ENCODE measurements at places on chromosomes 7 and 10. TPM values are rescaled to one million over a fixed set of nuclear protein-coding genes. Genes with fewer than 3 reads are reported as not detected.

Gene BCAP29
- total RNA-seq, result 89.8 TPM

Gene HKDC1
- 0.17 TPM for total RNA-seq

Gene ASB15
- not detected for total RNA-seq

Gene GPR146
- total RNA-seq, result 26.9 TPM

Gene NODAL
- not detected for total RNA-seq

Gene COG5
- 20.9 TPM for total RNA-seq

Gene CALY
- total RNA-seq, result 3.6 TPM

Gene ITGA8
- total RNA-seq, result 26.2 TPM

Gene SEMA3D
- 2.2 TPM for total RNA-seq

GRCh38 chr7:7820409-7820808, 102.0 kb upstream of the RPA3 start:
- H3K36me3 ChIP-seq, result no peaks in the 10 kb centered on the region
- H3K4me3 ChIP-seq, result no peak overlapping the region
- no peak for DNase-seq
- H3K27ac ChIP-seq, result no peak overlapping the region

- no peaks in the 10 kb centered on the region for H3K27me3 ChIP-seq
- no peak overlapping the region for H3K27ac ChIP-seq
- no peak overlapping the region for H3K4me3 ChIP-seq
- H3K4me1 ChIP-seq, result no peaks in the 10 kb centered on the region
- DNase-seq, result peak; percentile 87
- no peaks in the 10 kb centered on the region for H3K36me3 ChIP-seq
These were observed 154.0 kb downstream of the RAB11FIP2 start for GRCh38 chr10:117892681-117893220.

DNA sequence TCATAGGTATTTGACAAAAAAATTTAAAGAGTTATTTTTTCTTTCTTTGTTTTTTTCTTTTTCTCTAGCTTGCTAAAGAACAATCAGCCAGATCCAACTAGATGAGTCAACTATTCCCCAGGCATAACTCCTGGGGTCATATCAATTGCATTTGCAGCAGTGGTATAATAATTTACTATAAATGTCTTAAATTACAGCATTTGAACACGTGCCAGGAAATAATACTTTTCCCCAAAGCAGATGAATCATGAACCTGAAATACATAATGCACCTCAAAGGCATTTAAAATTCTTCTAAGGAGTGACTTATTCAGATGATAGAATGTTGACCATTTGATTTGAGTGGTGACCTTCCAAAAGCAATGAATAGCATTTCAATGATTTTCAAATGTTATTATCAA, 190.1 kb downstream of the LRRTM3 start:
- H3K36me3 ChIP-seq, result no peaks in the 10 kb centered on the region
- DNase-seq, result no peak
- no peak overlapping the region for H3K4me3 ChIP-seq

- DNase-seq, result no peak
- no peak overlapping the region for H3K4me3 ChIP-seq
- no peaks in the 10 kb centered on the region for H3K27me3 ChIP-seq
- H3K27ac ChIP-seq, result no peak overlapping the region
- no peaks in the 10 kb centered on the region for H3K36me3 ChIP-seq
These were observed 21.9 kb upstream of the CDCA7L start for GRCh38 chr7:21967598-21968003.

DNA sequence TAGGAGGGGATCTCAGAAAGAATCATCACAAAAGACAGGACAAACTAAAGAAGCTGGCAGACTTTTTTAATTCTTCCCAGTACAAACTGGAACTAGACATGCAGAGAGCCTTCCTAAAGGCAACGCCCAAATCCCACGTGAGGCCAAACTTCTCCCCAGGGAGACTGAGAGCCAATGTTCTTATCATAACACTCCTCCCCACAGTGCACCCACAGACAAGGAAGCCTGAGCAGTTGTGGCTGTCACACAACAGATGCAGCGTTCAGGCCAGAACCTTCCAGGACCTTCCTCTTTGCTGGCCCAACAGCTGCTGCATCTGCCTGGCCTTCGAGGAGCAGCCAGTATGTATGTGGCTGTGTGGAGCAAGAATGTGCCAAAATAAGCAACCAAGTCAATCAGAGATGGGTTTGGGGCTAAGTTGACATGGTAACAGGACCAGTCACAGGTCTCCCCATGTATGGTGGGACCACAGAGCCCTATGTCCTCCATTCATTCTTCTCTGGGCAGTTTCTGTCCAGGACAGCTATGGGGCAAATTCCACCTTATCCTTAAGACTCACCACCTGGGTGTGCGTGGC, 34.9 kb downstream of the SRPK2 start:
- peak overlapping the region; percentile 1 for H3K27ac ChIP-seq
- H3K27me3 ChIP-seq, result no peaks in the 10 kb centered on the region
- H3K4me3 ChIP-seq, result no peak overlapping the region

- H3K4me1 ChIP-seq, result no peaks in the 10 kb centered on the region
- no peak overlapping the region for H3K27ac ChIP-seq
- no peak for DNase-seq
- no peak overlapping the region for H3K4me3 ChIP-seq
- H3K36me3 ChIP-seq, result no peaks in the 10 kb centered on the region
These were observed 731.8 kb downstream of the SUGCT start for GRCh38 chr7:40866601-40867000.

DNA sequence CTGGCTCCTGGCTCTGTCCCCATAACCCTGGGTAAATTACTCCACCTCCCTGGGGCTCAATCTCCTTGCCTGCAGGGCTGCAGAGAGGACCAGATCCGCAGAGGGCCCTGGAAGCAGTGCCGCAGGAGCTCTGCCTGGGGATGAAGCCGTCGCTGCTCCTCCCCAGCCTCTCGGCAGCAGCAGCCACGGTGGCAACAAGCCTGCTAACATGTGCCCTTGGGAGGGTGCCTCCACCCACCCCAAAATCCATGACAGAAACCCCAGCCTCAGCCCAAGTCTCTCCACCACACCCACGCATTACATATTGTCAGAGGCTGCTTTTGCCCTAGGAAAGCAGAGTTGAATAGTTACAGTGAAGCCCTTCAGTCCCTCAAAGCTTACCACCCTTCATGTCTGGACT, 486.4 kb upstream of the FOXK1 start:
- no peaks in the 10 kb centered on the region for H3K27me3 ChIP-seq
- H3K36me3 ChIP-seq, result no peaks in the 10 kb centered on the region
- no peak overlapping the region for H3K4me3 ChIP-seq
- DNase-seq, result no peak
- no peak overlapping the region for H3K27ac ChIP-seq
- H3K4me1 ChIP-seq, result no peaks in the 10 kb centered on the region

DNA sequence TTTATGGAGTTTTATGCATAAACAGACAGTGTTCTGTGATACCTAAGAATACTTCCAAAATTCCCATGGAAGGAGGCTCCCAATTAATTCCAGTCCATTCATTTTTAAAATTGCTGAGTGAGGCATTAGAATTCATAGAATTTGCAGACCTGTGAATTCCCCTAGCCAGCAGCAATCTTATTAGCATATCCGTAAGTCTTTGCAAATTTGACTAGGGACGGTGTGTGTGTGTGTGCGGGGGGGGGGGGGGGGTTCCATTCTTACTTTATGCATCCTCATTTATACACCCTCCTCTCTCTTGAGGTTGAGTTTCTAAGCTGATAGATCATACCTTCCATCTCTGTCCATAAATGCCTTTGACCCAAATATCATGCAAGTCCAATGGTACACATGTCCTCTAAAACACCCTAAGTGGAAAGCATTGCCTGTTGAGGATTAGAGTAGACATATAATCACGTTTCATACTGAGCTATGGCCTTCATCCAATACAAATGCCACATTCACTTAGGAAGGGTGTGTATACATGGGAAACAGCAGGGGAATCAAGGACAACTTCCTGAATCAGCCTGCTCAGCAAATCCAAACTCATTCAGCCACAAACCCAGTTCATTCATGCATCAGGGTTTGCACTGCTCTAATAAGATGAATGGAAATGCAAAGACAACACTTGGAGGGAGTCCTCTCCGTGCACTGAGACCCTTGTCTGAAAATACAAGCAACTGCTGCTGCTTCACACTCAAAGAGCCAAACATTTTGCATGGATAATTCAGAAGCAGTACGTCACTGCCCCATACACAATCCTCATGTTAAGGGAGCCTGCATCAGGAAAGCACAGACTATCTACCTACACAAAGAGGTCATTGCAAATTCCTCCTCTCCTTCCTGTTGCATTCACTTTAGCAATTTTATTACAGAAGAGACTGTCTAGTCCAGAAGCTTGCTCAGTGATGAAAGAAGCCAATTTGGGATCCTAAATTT, 350.8 kb downstream of the KCNMA1 start:
- H3K4me3 ChIP-seq, result no peak overlapping the region
- no peak for DNase-seq
- no peaks in the 10 kb centered on the region for H3K36me3 ChIP-seq
- no peaks in the 10 kb centered on the region for H3K27me3 ChIP-seq

- no peak overlapping the region for H3K27ac ChIP-seq
- no peaks in the 10 kb centered on the region for H3K36me3 ChIP-seq
- H3K27me3 ChIP-seq, result no peaks in the 10 kb centered on the region
- no peak overlapping the region for H3K4me3 ChIP-seq
- peak; percentile 34 for DNase-seq
- peaks cover 5% of the 10 kb centered on the region for H3K4me1 ChIP-seq
These were observed 119.9 kb downstream of the SLC16A9 start for GRCh38 chr10:59589796-59590195.

GRCh38 chr10:124003070-124003419, 90.4 kb downstream of the CHST15 start:
- no peaks in the 10 kb centered on the region for H3K27me3 ChIP-seq
- H3K36me3 ChIP-seq, result no peaks in the 10 kb centered on the region
- H3K4me1 ChIP-seq, result peaks cover 7% of the 10 kb centered on the region
- no peak overlapping the region for H3K4me3 ChIP-seq
- DNase-seq, result no peak

DNA sequence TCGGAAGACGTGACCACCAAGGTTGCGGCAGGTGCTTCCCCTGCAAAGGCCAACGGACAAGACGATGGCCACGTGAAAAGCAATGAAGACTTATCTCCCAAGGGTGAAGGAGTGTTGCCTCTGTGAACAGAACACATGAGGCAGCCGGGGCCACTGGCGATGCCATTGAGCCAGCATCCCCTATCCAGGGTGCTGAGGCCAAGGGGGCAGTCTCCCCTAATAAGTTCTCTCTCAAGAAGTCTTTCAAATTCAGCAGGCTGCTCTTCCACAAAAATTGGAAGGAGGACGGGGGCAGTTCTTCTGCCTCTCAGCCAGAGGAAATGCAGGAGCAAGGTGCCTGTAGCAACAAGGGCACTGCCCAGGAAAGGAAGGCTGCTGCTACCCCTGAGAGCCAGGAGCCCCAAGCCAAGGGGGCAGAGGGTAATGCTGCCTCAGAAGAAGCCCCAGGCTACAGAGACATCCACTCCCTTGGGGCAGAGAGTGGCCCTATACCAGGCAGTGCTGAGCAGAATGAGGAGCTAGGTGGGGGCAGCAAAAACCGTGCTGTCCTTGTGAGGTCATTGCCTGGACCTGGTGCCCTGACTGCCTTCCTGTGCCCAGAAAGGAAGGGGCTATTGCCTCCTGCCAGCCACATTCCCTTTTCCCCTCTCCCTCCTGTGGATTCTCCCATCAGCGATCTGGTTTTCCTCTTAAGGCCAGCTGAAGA, 17.3 kb downstream of the NT5C2 start:
- no peaks in the 10 kb centered on the region for H3K27me3 ChIP-seq
- no peak overlapping the region for H3K4me3 ChIP-seq
- DNase-seq, result no peak
- no peak overlapping the region for H3K27ac ChIP-seq

DNA sequence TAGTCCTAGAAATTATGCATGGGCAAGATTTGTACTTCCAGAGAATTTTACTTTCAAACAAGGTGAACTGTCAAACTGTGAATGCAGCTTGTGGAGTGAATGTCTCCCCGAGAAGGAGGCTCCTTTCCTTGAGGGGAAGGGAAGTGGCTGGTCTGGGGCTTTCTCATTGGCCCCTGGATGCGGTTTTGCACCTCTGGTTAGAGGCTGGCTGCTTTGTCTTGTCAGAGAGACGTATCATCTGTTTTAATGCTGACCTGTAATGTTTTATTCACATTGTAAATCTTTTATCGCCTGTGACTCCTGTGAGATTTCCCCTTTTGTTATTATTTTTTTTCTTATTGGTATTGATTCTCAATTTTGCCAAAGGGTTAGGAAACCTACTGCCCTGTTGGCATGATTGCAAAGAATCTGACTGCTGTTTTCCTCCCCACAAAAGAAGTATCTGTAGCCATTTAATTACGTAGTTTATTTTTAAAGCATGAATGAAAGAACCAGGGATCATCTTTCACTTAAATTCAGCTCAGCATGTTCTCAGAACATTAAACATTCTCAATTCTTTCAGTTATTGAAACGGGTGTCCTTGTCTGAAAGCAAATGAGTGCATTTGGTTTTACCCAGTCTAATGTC, 238.3 kb upstream of the NFE2L3 start:
- no peak overlapping the region for H3K4me3 ChIP-seq
- no peaks in the 10 kb centered on the region for H3K36me3 ChIP-seq
- no peaks in the 10 kb centered on the region for H3K4me1 ChIP-seq
- H3K27me3 ChIP-seq, result no peaks in the 10 kb centered on the region
- no peak for DNase-seq
- H3K27ac ChIP-seq, result no peak overlapping the region

DNA sequence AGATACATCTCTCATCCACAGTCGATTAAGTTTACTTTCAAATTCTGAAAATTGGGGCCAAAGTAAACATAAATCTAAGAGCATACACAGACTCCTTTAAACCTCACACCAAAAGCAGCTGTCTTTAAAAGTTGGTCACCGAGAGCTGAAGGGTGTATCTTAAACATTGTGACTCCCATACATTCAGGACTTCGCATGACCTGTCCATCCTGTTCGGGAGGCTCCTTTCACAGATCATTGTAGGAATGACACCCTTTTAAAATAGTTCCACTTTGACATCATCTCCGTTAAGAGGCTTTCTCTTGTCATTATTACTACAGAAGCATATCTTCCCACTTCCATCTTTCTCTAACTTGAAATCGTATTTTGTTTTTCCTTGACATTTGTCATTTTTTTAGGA, 440.0 kb downstream of the DNAJB9 start:
- no peak for DNase-seq
- H3K36me3 ChIP-seq, result no peaks in the 10 kb centered on the region
- H3K27me3 ChIP-seq, result no peaks in the 10 kb centered on the region
- no peak overlapping the region for H3K27ac ChIP-seq
- H3K4me3 ChIP-seq, result no peak overlapping the region

DNA sequence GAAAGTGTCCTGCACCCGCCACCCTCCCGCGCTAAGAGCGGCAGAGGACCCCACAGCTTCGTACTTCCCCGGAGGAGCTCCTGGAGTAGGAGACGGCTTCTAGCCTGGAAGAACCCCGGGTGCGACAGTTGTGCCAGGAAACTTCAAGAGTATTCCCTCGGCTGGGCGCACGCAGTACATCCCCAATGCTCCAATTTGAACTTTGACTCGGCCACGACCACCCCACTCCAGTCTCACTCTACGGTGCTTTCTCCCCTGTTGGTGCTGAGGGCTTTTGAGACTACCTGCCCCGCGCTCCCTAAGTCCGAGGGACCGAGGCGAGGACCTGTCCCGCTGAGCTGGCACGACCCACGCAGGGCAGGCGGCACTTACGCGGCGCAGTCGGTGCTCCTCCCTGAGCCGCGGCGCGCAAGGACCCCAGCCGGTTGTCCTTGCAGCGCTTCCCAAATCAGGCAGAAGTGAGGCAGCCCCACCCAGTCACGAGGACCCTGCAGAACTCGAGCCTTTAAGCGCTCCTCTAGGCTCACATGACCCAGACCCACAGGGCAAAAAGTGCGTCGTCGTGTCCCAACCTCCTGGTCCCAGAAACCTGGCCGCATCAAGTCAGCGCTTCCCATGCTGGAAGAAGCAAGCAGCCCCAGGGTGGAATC, at the start of gene CPVL:
TSS of gene CPVL (minus strand) at position 481 of the 650 bp plus-strand sequence. CDS start 25,476 bp downstream, outside the sequence.
- peak within 1 kb of the TSS; percentile 48 for H3K4me3 ChIP-seq
- peak; percentile 82 for DNase-seq
- H3K27ac ChIP-seq, result peak within 1 kb of the TSS; percentile 0
- peaks cover 5% of the 10 kb centered on the region for H3K27me3 ChIP-seq
- H3K36me3 ChIP-seq, result no peaks in the 10 kb centered on the region
- peaks cover 22% of the 10 kb centered on the region for H3K4me1 ChIP-seq

Data from esophagus muscularis mucosa (tissue), 4 donors.